Hematopoietic multipotent progenitor cell (in vitro differentiated cells): ENCODE measurements at places on chromosomes 2 and 18. TPM values are rescaled to one million over a fixed set of nuclear protein-coding genes. Genes with fewer than 3 reads are reported as not detected.

SPR gene
- 0.54 TPM for total RNA-seq

GRCh38 chr2:64637931-64638330 is 15.8 kb downstream of the SERTAD2 start:
- no peak for DNase-seq

VAMP8 gene
- total RNA-seq = 96.1 TPM

AMMECR1L gene
- total RNA-seq = 11.8 TPM

ZBTB7C gene
- not detected for total RNA-seq

DNA sequence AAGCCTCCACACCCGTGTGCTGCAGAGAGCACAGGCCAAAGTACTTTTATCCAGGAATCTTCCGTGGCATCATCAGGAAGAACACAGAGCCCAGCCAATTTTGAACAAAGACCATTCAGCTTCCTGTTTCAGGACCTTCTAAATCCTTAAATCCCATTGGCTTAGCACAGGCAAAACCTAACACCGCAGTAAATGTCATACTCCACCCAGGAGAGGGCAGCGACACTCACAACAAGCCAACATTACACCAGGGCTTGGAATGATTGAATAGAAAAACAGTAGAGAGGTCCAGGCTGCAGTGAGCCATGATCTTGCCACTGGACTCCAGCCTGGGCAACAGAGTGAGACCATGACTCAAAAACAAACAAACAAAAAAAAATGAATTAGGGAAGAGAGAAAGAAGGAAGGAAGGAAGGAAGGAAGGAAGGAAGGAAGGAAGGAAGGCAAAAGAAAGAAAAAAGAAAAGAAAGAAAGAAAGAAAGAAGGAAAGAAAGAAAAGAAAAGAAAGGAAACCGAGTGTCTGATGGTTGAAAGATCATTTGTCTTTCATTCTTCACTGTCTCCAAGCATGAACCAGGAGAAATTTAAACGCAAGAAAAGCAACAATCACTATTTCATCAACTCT is 144.6 kb upstream of the SATB2 start:
- DNase-seq = no peak
